ENCODE measurements at places on chromosomes 5 and 9.

- DNase-seq: peak; percentile 74
These were observed 2.5 kb upstream of the SEC16A start for GRCh38 chr9:136485049-136486045.

DNA sequence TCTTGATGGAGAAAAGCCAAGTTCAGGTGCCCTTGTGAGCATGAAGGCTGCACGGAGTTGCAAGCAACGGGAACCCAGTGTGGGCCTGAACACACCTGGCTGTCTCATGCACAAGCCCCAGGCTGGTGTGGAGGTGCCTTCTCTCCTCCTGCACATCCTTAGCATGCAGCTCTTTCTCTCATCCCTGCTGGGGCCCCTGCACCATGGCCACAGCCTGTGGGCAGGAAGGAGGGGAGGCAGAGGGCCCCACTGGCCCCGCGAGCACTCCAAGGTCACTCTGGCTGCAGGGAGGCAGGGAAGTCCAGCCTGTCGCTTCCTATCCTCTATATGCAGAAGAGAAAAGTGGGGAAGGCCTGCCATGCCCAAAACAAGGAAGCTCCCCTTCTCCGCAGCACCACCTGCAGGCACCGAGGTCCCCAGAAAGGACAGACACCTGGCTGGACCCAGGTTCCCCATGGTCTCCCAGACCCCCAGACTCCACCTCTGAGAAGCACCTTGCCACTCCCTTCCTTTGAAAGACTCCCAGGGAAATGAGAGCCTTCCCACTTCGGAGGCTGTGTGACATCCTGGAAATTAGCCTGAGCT, 18.6 kb downstream of the STKLD1 start:
- DNase-seq: no peak

GRCh38 chr5:3155046-3155445, 403.6 kb upstream of the IRX2 start:
- DNase-seq: no peak

- DNase-seq: peak; percentile 71
These were observed 403 bp downstream of the KIF2A start for GRCh38 chr5:62306323-62306895.

DNA sequence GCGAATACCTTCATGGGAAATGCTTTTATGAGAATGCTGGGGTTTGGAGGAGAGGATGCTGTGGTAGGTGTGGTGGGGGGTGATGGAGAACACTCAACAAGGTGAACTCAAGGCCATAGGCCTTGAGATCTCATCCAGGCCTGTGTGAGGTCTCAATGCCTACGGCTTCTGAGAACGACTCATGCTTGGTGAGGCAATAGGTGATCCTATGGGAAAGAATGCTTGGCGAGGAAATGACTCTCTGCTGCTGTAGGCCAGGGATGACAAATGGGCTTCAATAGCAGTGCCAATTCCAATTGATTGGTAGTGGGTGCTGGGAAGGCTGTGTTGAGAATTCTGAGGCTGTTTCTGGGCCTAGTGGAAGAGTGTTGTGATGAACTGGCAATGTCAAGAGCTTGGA, 280.2 kb upstream of the CLINT1 start:
- DNase-seq: no peak

DNA sequence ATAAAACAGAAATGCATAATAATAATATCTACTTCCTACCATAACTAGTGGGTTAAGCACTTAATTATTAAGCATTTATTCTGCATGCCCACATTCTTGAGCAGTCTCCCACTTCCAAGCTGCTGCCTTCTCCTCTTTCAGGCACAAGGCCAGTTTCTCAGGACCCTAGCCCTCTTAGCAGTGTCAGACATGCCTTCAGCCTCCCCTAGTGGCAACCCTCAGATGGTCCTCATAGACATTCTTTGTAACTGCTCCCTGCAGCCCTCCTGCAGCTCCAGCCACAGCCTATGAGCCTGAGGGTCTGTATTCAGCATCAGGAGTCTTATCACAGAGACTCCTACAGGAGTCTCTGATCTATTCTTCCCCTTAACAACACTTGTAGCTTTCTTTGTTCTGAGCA, 3.9 kb downstream of the IL9 start:
- no peak for DNase-seq

DNA sequence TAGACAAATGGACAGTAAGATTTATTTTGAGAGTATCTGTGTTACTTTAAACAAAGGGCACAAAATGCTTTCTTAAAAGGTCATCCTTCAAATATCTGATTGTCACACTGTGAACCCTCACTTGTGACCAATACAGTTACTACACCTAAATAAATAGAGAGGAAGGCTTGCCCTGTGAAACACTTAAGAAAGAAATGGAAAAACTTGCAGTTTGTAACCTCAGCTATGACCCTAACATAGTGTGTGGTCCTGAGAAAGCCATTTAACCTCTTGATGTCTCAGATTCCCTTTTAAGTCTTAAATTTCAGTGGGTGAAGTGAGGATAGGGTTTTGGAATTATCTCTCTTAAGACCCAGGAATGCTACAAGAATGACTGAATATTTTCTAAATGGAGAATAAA, 126.7 kb upstream of the SLC27A6 start:
- no peak for DNase-seq

DNA sequence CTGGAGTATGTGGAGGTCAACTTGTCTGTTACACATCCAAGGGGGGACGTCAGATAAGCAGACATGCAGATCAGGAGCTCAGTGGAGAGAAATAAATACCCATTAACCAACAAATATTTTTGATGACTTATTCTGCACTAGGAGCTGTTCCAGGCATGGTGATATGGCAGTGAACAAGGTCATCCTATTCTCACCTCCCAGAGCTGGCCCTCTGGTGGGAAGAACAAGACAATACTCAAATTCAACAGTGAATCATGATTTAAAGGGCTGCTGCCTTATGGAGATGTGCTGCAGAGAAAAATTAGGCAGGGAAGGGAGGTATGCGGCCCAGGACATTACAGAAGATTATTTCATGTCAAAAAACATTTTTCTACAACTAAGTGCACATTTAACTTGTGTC, 36.5 kb downstream of the SYK start:
- no peak for DNase-seq

GRCh38 chr5:32076699-32077695, 97.1 kb downstream of the GOLPH3 start:
- peak; percentile 58 for DNase-seq

DNA sequence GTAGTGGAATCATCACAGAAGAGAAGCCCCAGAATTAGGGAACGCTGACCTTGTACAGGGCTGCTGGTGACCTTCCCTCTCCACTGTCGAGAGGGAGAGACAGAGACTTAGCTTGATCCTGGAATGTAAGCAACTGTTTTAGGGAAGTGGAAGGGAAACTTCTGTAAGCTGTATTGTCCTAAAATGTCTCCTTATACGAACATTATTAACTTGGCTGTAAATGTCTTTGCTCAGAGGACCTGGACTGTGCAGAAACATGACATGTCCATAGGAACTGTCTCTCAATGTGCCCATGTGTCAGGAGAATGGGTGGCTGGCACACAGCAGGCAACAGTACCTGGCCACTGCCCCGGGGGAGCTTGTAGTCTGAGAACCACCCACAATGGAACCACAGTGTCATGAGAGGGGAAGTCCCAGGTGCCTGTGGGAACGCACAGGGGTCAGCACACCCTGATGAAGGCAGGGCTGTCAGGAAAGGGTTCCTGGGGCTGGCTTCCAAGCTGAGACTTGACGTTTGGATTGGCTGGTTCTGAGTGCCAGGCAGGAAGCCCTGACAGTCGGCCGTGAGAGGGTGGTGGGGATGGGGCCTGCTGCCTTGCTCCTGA, 34.0 kb downstream of the DAP start:
- DNase-seq: no peak

GRCh38 chr9:78982849-78983248, 588.9 kb upstream of the TLE4 start:
- DNase-seq: no peak

- DNase-seq: no peak
These were observed 73.7 kb downstream of the GTF3C4 start for GRCh38 chr9:132743931-132744479.

- DNase-seq: no peak
These were observed 112.7 kb downstream of the SMC2 start for GRCh38 chr9:104206766-104207165.

DNA sequence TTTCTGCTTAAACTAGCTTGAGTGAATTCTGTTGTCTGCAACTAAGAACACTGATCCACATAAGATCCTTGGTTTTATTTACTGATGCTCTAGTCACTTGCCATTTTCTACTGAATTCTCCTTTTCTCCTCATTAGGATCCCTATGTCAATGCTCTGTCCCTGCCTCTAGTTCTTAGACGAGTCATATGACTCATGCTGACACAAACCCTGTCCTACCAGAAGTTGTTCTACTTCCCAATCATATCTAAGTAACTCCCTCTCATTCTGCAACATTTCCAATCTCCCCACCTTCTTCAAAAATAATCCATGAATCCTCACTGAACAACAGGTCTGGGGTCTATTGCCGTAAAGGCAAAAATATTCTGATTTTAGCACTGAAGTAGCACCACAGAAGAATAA, 47.1 kb upstream of the DMRT1 start:
- DNase-seq: no peak

DNA sequence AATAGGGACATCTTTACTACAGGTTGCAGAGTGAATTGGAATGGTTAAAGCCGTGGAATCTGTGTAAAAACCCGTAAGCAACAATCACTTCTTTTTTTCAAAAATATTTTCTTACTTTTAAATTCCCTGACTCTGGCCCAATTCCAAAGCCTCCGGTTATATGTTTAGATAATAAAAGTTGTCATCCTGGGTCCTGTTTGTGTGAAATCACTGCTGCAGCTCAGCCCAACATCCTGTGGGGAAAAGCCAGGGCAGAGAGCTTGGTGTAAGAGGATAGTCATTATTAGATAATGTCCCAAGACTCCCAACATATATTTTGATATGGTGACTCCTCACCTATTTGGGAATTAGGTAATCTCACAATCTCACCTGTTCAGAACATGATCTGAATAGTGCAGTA, 586.0 kb upstream of the BRINP1 start:
- DNase-seq: no peak
